ENCODE measurements at places on chromosomes 1 and 21. TPM values are rescaled to one million over a fixed set of nuclear protein-coding genes. Genes with fewer than 3 reads are reported as not detected.

SRGAP2C gene
- total RNA-seq: 36.9 TPM

CFAP141 gene
- not detected for total RNA-seq

PDZK1 gene
- 0.29 TPM for total RNA-seq

COL11A1 gene
- total RNA-seq: 158 TPM

CR1L gene
- not detected for total RNA-seq

SPATA1 gene
- total RNA-seq: 1.8 TPM

PROX1 gene
- total RNA-seq: under 0.01 TPM

RGS13 gene
- not detected for total RNA-seq

CD5L gene
- total RNA-seq: not detected

RPE65 gene
- total RNA-seq: not detected

ZNF593OS gene
- not detected for total RNA-seq

NKAIN1 gene
- total RNA-seq: not detected

URB1 gene
- total RNA-seq: 15.9 TPM

IL19 gene
- not detected for total RNA-seq

TMIGD3 gene
- 0.29 TPM for total RNA-seq

FAM3B gene
- total RNA-seq: not detected

KCNC4 gene
- 1.4 TPM for total RNA-seq

LRP8 gene
- 8.3 TPM for total RNA-seq

VASH2 gene
- 2.1 TPM for total RNA-seq

RXRG gene
- not detected for total RNA-seq

GBP4 gene
- total RNA-seq: 0.36 TPM

FCRL5 gene
- under 0.01 TPM for total RNA-seq

AKT3 gene
- 38.7 TPM for total RNA-seq

CYP4X1 gene
- 0.59 TPM for total RNA-seq

LCE6A gene
- total RNA-seq: not detected

FNDC10 gene
- total RNA-seq: 2.1 TPM

CTSE gene
- not detected for total RNA-seq

CRYBG2 gene
- not detected for total RNA-seq

CHRM3 gene
- total RNA-seq: 0.29 TPM

FMO2 gene
- 2.7 TPM for total RNA-seq

CLEC20A gene
- total RNA-seq: under 0.01 TPM

DHRS3 gene
- total RNA-seq: 172 TPM

THEM4 gene
- total RNA-seq: 13.8 TPM

FCGR2B gene
- total RNA-seq: not detected

RPL22 gene
- total RNA-seq: 93.0 TPM

HMCN1 gene
- total RNA-seq: 178 TPM
